ENCODE measurements at places on chromosomes 11 and 22.

DNA sequence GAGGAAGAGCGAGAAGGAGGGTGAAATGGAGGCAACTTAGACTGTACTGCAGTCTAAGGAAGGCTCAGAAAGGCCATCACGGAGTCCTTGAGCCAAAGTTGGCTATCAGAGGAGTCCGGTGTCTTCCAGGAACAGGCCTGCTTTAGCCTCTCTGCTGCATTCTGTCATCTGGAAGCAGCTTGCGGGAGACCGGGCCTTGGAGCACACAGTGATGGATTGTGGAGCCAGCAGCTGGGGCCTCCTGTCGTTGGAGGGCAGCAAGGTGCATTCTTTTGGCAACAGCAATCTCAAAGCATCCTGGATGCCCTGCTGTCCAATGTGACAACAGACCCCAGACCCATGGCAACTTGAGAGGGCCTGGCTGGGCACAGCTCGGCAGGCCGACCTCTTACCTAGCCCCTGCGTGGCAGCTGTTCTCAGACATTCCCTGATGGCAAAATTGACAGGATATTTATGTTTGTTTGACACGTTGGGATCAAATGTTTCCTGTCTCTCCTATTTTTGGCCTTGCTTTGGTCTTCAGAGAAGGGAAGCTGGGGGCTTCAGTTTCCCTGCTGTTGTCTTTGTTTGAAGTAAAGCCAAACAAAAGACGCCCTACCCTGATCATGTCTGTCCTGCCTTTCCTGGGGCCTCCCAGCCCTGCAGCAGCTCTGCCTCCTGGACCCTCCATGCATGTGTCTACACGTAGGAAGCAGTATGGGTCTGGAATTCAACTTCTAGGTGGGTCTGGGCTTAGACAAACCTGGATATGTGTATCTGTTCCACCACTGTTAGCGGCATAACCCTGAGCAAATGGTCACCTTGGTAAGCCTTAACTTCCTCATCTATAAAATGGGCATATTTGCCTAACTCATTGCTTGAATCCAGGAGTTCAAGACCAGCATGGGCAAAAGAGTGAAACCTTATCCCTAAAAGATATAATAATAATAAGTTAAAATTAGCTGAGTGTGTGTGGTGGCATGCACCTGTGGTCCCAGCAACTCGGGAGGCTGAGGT is 43.9 kb upstream of the LMO2 start:
- H3K4me1 ChIP-seq = peaks cover 36% of the 10 kb centered on the region
- DNase-seq = no peak
- peaks cover 39% of the 10 kb centered on the region for H3K27me3 ChIP-seq
- H3K27ac ChIP-seq = no peak overlapping the region

DNA sequence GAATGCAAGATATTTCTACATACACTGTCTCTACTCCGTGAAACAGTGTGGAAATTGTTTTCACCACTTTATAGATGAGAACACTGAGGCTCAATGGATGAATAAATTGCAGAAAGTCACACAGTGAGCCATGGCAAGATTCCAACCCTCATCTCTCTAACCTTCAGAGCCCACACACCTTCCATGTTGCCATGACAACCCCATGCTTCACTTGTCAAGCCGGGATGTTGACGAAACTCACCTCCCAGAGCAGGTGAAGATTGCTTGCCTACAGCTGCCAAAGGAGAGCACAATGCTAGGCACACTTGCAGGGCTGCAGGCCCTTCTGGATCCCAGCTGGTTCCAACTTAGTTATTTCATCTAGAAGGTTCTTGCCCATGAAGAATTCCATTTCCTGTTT is 71.4 kb upstream of the SEZ6L start:
- H3K27me3 ChIP-seq = peaks cover 5% of the 10 kb centered on the region
- no peaks in the 10 kb centered on the region for H3K36me3 ChIP-seq
- DNase-seq = no peak
- no peaks in the 10 kb centered on the region for H3K4me1 ChIP-seq
- no peak overlapping the region for H3K27ac ChIP-seq

GRCh38 chr11:74608431-74608830 is 16.0 kb downstream of the POLD3 start:
- no peaks in the 10 kb centered on the region for H3K27me3 ChIP-seq
- peaks cover 18% of the 10 kb centered on the region for H3K36me3 ChIP-seq
- no peak overlapping the region for H3K27ac ChIP-seq
- H3K4me3 ChIP-seq = no peak overlapping the region
- DNase-seq = no peak
- peaks cover 7% of the 10 kb centered on the region for H3K4me1 ChIP-seq

GRCh38 chr11:13249992-13250391 is 27.6 kb upstream of the BMAL1 start:
- peaks cover 14% of the 10 kb centered on the region for H3K27me3 ChIP-seq
- no peak overlapping the region for H3K27ac ChIP-seq

GRCh38 chr11:125967515-125967914 is 21.7 kb downstream of the VSIG10L2 start:
- peaks cover 22% of the 10 kb centered on the region for H3K27me3 ChIP-seq
- no peaks in the 10 kb centered on the region for H3K4me1 ChIP-seq
- H3K36me3 ChIP-seq = no peaks in the 10 kb centered on the region
- DNase-seq = no peak
- no peak overlapping the region for H3K27ac ChIP-seq

- peaks cover 25% of the 10 kb centered on the region for H3K4me1 ChIP-seq
- H3K27ac ChIP-seq = no peak overlapping the region
- no peaks in the 10 kb centered on the region for H3K36me3 ChIP-seq
- H3K27me3 ChIP-seq = no peaks in the 10 kb centered on the region
These were observed 6.7 kb downstream of the TMEM184B start for GRCh38 chr22:38266120-38266519.

DNA sequence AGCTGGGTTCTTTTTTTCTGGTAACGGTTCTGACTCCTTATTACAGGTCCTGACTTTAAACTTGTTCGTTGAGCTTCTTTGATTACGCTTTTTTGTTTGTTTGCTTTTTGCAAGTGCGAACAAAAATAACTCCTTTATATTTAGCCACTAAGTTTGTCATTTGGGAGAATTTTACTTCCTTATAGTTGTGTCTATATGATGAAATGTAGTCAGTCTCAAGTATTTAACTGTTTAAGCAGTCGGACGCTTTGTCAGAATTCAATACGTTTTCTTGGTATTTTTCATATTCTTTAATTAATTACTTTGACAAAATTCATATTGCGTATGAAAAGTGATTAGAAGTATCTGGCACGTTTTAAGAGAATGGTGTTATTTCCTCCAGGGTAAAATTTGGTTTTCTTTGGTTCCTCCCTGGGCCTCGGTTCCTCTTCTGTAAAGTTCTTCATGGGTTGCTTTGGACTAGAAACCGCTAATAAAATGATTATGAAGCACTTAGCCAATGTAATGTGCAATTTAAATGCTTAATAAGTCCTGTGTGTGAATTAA is 1.3 kb downstream of the CBL start:
- H3K36me3 ChIP-seq = peaks cover 4% of the 10 kb centered on the region
- peak overlapping the region; percentile 96 for H3K4me3 ChIP-seq
- no peak for DNase-seq
- H3K27me3 ChIP-seq = no peaks in the 10 kb centered on the region

DNA sequence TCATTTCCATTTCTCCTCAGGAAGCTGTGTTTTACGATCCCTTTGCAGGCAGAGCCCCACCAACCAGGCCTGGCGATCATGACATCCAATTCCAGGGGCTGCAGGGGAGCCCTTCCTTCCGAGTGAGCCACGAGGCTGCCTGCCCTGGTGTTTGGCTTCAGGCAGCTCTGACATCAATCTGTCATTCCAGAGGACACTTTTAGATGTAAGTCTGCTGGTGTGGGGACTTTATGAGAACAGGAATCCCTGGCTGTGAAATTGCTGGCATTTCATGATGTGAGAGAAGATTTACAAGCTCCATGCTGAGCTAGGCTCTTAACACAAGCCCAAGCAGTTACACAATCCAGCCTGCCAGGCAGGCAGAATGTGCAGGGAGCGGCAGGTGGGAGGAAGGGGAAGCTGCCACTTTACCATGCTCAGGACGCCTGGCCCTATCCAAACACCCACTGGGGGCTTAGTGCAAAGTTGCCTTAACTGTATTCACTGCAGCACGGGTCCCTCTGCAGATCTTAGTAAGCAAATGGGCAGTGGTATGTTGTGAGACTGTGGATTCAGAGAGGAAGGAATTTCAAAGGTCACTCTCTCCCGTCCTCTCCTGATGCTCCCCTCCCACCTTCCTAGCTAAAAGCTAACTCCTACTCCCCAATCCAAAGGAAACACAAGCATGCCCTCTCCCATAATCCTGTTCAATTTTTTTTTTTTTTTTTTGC is 43.4 kb upstream of the MICAL2 start:
- no peaks in the 10 kb centered on the region for H3K36me3 ChIP-seq
- H3K27ac ChIP-seq = no peak overlapping the region
- no peak for DNase-seq
- H3K27me3 ChIP-seq = peaks cover 33% of the 10 kb centered on the region
- no peak overlapping the region for H3K4me3 ChIP-seq
- no peaks in the 10 kb centered on the region for H3K4me1 ChIP-seq

GRCh38 chr11:122696662-122697061 is 41.1 kb downstream of the UBASH3B start:
- peak overlapping the region; percentile 60 for H3K4me3 ChIP-seq
- peaks cover 21% of the 10 kb centered on the region for H3K36me3 ChIP-seq
- H3K27me3 ChIP-seq = peaks cover 6% of the 10 kb centered on the region
- DNase-seq = peak; percentile 65

DNA sequence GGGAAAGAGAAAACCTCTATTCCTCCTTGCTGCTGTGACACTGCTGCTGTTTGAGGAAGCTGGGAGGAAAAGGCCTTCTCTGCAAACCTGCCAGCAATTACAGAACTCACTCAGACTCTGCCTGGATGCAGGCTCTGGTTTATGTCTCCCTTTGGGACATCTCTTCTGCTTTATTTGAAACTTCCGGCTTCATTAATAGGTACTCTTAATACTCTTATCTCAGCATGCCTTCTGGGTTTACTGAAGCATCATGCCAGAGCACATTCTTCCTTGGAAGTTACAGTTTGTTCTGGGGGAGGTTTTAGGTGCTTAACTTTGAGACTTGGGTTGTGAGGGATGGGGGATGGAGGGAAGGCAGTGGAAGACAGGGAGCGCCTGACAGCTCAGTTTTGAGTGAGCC is 79.9 kb downstream of the NAV2 start:
- no peak overlapping the region for H3K4me3 ChIP-seq
- no peak for DNase-seq
- no peak overlapping the region for H3K27ac ChIP-seq
- H3K4me1 ChIP-seq = peaks cover 2% of the 10 kb centered on the region
- H3K36me3 ChIP-seq = no peaks in the 10 kb centered on the region

- H3K4me3 ChIP-seq = peak overlapping the region; percentile 73
- H3K27me3 ChIP-seq = peaks cover 48% of the 10 kb centered on the region
- peaks cover 50% of the 10 kb centered on the region for H3K4me1 ChIP-seq
- H3K27ac ChIP-seq = peak overlapping the region; percentile 75
- DNase-seq = no peak
- H3K36me3 ChIP-seq = peaks cover 18% of the 10 kb centered on the region
These were observed 398 bp upstream of the CRACR2B start for GRCh38 chr11:827146-827896.

DNA sequence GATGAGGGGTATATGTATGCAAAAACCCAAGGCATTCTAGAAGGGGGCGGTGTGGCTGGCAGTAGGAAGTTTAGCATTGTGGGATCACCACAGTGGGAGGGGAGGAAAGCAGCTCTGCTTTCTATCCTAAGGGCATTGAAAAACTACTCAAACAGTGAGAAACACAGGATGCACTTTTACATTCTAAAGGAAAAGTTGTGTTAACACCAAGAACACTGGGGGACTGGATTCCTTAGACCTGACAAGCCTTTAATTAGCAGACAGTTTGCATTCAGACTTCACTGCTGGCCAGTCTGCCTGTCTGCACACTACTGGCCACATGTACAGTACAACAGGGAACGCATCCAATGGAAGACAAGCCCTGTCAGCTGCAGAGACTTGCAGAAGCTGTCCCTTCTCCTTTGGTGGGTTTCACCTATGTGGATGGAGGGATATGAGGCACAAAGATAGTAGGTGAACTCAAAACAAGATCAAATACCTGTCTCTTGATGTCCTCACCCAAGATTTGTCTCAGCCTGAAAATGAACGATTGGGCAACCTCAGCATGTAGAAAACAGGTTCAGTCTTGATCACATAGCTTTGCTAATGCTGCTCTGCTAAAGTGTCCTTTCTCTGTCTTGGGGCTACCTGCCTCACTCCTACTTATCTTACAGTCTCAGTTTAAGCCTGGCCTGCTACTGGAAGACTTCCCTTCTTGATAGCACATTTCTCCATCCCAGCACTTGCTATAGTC is 64.8 kb downstream of the TENM4 start:
- H3K36me3 ChIP-seq = no peaks in the 10 kb centered on the region
- H3K27ac ChIP-seq = no peak overlapping the region
- DNase-seq = no peak
- no peak overlapping the region for H3K4me3 ChIP-seq
- H3K4me1 ChIP-seq = peaks cover 2% of the 10 kb centered on the region
- H3K27me3 ChIP-seq = peaks cover 25% of the 10 kb centered on the region

- H3K36me3 ChIP-seq = peaks cover 13% of the 10 kb centered on the region
- H3K27me3 ChIP-seq = no peaks in the 10 kb centered on the region
- DNase-seq = no peak
- peaks cover 68% of the 10 kb centered on the region for H3K4me1 ChIP-seq
- H3K4me3 ChIP-seq = no peak overlapping the region
These were observed 14.6 kb downstream of the ENDOD1 start for GRCh38 chr11:95104121-95104830.

GRCh38 chr11:103648054-103648453 is 388.4 kb upstream of the DDI1 start:
- peak overlapping the region; percentile 89 for H3K27ac ChIP-seq
- DNase-seq = no peak
- no peak overlapping the region for H3K4me3 ChIP-seq
- H3K27me3 ChIP-seq = no peaks in the 10 kb centered on the region

DNA sequence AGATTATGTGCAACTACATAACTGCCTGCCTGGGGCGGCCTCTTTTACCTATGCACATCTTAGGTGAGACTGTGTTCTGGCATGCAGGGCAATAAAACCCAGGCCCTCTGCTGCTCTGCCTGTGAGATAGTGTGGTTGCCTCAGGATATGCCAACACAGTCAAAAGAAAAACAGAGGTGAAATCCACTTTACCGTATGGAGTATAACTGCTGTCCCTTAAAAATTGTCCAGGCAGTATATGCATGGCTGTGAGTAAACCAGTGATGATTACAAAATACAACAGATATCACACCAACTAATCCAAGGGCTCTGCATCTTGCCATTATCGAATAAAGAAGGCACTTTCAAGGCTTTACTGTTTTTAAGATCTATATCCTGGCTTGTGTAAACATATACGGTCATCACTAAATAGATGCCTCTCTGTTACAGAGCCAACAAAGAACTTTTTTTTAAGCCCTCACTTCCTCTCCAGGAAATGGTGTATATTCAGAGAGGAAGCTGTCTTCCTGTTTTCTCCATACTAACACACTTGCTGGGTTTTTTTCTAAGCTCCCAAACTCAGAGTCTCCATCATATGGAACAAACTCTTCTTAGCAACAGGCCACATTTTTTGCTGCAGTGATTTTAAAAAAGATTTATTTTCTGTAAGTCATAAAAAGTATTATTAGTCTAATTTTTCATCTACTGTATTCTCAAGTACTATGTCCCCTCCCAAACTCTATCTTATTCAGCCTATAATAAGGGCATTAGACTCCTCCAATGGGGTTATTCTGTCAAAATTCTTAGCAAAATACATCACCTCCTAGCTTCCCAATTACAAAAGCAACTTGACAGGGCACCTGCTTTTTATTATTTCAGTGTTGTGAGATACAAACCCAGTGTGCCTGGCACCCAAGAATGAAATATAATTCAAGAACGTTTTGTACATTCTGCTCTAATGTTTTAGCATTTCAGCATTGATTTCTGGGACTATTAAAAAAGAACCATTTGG is 135.2 kb downstream of the MAML2 start:
- DNase-seq = no peak
- H3K36me3 ChIP-seq = peaks cover 9% of the 10 kb centered on the region
- peak overlapping the region; percentile 72 for H3K27ac ChIP-seq
- peaks cover 46% of the 10 kb centered on the region for H3K4me1 ChIP-seq

Data from stimulated activated naive B cell treated with anti-CD40 and anti-IgM and Interleukin-4, amounts not matched to agents 10 μg/mL and 1 μg/mL and 100 μg/mL, for 72 hours (primary cell).